Left ventricle myocardium superior (tissue), 1 donor: ENCODE measurements at places on chromosomes 1 and 21. TPM values are rescaled to one million over a fixed set of nuclear protein-coding genes. Genes with fewer than 3 reads are reported as not detected.

- DNase-seq = no peak
Observed at GRCh38 chr21:45209046-45209445, 78.6 kb downstream of the POFUT2 start.

DNA sequence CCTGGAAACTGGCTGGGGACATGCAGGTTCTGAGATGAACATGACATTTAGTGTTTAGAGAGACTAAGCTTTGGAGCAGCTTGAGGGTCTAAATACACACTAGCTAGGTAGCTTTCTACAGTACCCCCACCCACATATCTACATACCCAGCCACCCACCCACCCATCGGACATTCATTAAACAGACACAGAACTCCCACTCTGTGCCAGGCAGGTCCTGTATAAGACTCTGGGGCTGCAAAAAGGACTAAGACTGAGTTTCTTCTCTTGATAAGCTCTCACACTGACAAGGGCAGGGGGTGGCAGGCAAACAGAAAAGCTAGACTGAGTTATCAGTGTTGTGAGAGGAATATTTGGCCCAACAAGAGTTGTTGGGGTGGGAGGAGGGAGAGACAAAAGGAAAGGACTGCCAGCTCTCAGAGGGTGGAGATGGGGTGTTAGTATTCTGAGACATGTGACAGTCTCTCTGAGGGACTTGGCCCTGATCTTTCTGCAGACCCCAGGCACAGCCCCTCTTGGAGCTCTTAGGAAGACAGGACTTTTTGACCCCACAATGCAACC lies 6.8 kb downstream of the MAP7D1 start:
- DNase-seq = no peak

DNA sequence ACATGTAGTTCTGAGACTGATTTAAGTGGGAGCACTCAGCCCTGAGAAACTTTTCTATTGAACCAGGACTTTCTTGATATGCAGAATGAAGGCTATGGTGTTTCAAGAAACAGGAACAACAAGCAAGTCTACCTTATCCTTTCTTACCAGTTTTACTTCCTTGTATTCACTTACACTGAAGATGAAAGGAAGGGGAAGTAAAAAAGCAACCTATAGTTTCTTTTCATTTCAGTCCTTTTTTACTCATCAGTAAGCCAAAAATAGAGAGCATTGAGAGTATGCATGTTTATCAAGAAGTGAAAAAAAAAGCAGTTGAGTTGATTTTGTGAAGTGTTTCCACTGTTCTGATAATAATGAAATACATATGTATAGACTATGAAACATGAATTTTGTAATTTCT lies 1010.3 kb downstream of the AMY1C start:
- no peak for DNase-seq

TSPEAR gene
- total RNA-seq = 2.7 TPM

KAZN gene
- total RNA-seq = 2.2 TPM

RPTN gene
- total RNA-seq = not detected

GSTM1 gene
- not detected for total RNA-seq
